ENCODE measurements at places on chromosomes 4 and X. TPM values are rescaled to one million over a fixed set of nuclear protein-coding genes. Genes with fewer than 3 reads are reported as not detected.

Gene CPLX1
- 3.7 TPM for total RNA-seq

Gene CT45A3
- total RNA-seq, result not detected

Gene CASP6
- 35.5 TPM for total RNA-seq

DNA sequence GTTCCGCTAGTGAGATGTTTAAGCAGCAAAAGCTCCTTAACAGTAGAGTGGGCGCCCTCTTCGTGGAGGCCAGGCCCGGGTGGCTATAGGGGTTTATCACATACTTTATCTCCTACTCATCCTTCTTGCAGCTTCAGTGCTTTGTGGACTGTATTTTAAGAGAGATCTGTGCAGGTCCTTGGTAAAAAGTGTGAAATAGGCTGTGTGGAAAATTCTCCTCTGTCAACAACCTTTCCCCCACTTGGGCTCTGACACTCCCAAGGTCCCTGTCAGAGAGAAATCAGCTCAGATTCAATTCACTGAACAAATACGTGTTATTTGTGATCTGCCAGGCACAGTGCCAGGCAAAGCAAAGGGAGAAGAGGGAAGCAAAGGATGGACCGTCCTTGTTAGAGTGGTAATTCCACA is 214.3 kb upstream of the PPARGC1A start:
- H3K27me3 ChIP-seq, result no peaks in the 10 kb centered on the region
- no peak overlapping the region for H3K27ac ChIP-seq
- no peak for DNase-seq
- H3K4me1 ChIP-seq, result no peaks in the 10 kb centered on the region
- no peaks in the 10 kb centered on the region for H3K36me3 ChIP-seq

GRCh38 chr4:158782551-158783360 is 13.9 kb downstream of the FNIP2 start:
- no peaks in the 10 kb centered on the region for H3K27me3 ChIP-seq
- H3K4me1 ChIP-seq, result peaks cover 34% of the 10 kb centered on the region
- H3K4me3 ChIP-seq, result no peak overlapping the region
- DNase-seq, result no peak

GRCh38 chr4:4302416-4302815 is 12.4 kb downstream of the ZBTB49 start:
- no peak overlapping the region for H3K27ac ChIP-seq
- no peak for DNase-seq
- peaks cover 11% of the 10 kb centered on the region for H3K36me3 ChIP-seq
- H3K27me3 ChIP-seq, result no peaks in the 10 kb centered on the region
- peaks cover 4% of the 10 kb centered on the region for H3K4me1 ChIP-seq
- H3K4me3 ChIP-seq, result no peak overlapping the region

- H3K36me3 ChIP-seq, result no peaks in the 10 kb centered on the region
- H3K4me3 ChIP-seq, result no peak overlapping the region
- no peak for DNase-seq
- H3K27ac ChIP-seq, result no peak overlapping the region
- H3K4me1 ChIP-seq, result no peaks in the 10 kb centered on the region
- no peaks in the 10 kb centered on the region for H3K27me3 ChIP-seq
Measured at GRCh38 chr4:64144994-64145393, 264.3 kb downstream of the TECRL start.

GRCh38 chr4:151304755-151305154 is 20.6 kb downstream of the SH3D19 start:
- no peaks in the 10 kb centered on the region for H3K4me1 ChIP-seq
- H3K4me3 ChIP-seq, result no peak overlapping the region
- H3K36me3 ChIP-seq, result peaks cover 2% of the 10 kb centered on the region
- no peak overlapping the region for H3K27ac ChIP-seq
- no peak for DNase-seq

DNA sequence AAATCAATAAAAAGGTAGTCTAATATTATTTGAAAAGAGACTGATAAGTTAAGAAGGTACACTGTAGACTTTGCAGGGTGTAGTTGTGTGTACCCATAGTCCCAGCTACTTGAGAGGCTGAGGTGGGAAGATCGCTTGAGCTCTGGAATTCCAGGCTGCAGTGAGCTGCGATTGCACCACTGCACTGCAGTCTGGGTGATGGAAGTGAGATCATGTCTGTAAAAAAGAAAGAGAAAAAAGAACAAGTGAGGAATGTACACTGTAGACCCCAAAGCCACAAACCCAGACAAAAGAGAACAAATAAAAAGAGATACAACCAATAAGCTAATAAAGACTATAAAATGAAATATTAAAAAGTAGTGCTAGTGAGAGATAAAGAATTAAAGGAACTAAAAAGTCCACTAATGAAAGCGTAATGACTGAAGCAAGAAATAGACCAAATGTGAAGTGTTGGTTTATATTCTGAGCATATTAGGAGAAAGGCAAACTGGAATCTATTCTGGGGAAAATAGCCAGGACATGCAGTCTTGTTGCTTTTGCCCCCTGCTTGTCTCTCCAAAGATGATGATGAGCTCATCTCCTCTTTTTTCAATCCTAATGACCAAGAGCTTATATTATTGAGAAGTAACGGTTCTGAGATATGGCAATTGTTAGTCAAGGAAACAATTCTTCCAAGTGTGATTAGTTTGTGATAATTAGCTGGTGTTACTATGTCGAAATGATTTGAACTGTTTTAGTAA is 19.1 kb downstream of the GSX2 start:
- no peaks in the 10 kb centered on the region for H3K4me1 ChIP-seq
- no peaks in the 10 kb centered on the region for H3K36me3 ChIP-seq
- H3K27ac ChIP-seq, result no peak overlapping the region
- H3K27me3 ChIP-seq, result peaks cover 5% of the 10 kb centered on the region

DNA sequence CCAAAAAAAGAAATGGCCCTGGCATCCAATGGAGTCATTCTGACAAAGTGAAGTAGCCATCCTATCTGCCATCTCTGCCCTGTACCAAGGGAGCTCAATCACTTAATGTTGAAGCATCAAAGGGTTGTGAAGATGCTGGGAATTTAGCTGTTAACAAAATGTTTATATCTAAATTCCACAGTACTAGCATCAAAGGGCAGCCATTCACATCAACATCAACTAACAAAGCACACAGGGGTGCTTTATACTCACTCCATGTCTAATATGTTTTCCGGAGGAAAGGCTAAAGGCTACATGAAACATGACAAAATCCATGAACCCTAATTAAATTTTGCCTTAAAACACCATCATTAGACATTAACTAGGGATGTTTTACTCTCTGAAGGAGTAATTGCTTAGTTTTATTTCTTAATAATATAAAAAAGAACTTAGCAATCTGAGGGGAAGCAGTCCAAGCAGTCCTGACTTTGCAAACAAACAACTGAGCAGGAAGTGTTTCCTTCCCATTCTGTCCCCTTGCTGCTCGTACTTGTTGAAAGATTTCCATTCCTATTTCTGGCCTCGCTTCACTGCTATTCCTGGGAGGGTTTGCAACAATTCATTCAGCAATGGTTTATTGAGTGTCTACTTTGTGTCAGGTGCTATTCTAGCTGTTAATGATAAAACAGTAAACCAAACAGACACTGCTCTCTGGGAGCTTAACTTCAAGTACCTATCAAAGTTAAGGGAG is 208.6 kb upstream of the SLC7A11 start:
- H3K4me3 ChIP-seq, result no peak overlapping the region
- no peaks in the 10 kb centered on the region for H3K36me3 ChIP-seq
- H3K27me3 ChIP-seq, result no peaks in the 10 kb centered on the region
- H3K27ac ChIP-seq, result no peak overlapping the region

GRCh38 chr4:4521731-4522130 is 20.1 kb downstream of the STX18 start:
- H3K27ac ChIP-seq, result no peak overlapping the region
- peaks cover 11% of the 10 kb centered on the region for H3K36me3 ChIP-seq
- no peak overlapping the region for H3K4me3 ChIP-seq
